ENCODE measurements at places on chromosomes 12 and 14.

GRCh38 chr14:68331426-68331825 is 461.4 kb downstream of the ZFP36L1 start:
- no peak for DNase-seq

DNA sequence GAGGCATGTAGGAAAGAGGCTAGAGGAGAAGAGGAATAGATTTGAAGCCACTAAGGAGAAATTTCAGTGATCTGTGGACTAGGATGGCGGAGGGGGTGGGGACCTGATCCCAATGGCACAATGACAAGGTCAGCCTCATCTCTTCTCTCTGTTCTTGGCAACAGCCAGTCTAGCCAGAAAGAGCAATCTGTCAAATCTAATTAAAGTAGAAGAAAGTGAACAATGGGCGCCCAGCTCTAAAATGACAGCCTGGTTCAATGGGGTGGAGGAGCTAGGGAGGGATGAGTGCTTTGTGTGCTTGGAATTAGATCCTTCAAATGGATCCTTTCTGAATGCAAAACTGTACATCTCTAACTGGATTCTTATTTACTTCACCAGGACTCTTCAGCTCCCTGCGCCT is 37.2 kb upstream of the TUBA1C start:
- DNase-seq: no peak

GRCh38 chr14:33412450-33412849 is 473.8 kb downstream of the NPAS3 start:
- DNase-seq: no peak

DNA sequence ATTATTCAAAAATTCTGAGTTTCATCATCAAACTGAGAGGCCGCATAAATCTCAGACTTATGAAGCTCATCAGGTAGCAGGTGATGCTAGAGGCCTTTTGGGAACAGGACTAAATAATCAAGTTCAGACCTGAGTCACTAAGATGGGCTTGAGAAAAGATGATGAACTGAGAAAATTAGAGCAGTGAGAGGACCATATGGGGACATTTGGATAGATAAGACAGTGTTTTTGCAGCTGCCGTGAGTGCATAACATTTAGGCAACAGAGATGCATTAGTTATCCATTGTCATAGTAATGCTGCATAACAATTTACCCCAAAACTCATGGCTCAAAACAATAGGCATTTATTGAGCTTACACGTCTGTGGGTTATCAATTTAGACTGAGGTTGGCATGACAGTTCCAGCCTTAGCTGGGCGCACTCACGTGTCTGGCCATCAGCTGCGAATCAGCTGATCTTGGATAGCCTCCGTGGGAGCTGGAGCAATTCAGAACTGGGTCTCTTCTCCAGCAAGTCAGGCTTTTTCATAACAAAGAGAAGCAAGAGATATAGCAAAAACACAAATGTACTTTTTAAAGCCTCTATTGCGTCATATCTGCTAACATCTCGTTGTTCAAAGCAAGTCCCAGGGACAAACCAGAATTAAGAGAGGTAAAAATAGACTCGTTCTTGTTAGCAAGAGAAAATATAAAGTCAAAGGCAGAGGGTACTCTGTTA is 72.8 kb downstream of the CAPZA3 start:
- DNase-seq: no peak

DNA sequence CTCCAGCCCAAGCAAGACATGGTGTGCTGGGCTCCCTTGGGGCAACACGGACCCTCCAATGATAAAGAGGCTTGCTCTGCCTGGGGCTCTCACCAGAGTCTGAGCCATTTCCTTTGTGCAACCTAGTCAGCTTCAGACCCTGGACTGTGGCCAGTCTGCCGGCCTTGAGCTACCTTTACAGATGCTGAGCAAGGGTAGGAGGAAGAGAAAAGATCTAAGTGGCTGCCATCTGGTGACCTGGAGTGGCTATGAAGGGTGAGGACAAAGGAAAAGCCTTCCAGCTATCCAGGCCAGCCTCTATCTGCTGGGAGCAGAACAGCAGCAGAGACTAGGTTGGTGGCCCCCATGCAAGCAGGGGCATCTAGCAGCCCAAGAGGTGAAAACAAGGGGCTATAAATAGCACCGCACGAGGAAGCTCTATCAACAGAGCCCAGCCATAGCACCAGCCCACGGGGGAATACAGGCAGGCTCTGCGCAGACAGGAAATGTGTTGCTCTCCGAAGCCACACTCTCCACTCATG is 230.1 kb downstream of the FOXN3 start:
- peak; percentile 63 for DNase-seq

GRCh38 chr14:93084866-93085857 is 30.6 kb downstream of the ITPK1 start:
- no peak for DNase-seq

DNA sequence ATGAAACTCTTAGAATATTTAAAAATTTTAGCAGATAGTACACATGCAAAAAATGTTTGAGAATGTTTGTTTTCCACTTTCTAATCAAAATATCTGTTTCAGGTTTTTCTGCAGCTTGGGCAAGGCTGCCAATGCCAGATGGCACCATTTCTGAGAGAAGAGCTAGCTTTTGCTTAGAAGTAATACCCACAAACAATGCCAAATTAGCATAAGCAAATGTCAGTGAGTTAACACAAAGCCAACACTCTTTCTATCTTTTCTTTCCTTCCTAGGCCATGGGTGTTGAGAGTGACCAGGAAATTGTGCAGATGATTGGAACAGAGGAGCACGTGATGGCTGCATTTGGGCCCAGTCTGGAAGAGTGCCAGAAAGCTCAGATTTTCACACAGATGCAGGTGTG is 35.2 kb downstream of the POLR3B start:
- DNase-seq: no peak

GRCh38 chr12:108672054-108672453 is 38.4 kb upstream of the SELPLG start:
- DNase-seq: no peak

GRCh38 chr14:75496755-75497154 is 25.5 kb upstream of the BATF start:
- no peak for DNase-seq

GRCh38 chr14:76337635-76338545 is 38.0 kb upstream of the ESRRB start:
- no peak for DNase-seq

DNA sequence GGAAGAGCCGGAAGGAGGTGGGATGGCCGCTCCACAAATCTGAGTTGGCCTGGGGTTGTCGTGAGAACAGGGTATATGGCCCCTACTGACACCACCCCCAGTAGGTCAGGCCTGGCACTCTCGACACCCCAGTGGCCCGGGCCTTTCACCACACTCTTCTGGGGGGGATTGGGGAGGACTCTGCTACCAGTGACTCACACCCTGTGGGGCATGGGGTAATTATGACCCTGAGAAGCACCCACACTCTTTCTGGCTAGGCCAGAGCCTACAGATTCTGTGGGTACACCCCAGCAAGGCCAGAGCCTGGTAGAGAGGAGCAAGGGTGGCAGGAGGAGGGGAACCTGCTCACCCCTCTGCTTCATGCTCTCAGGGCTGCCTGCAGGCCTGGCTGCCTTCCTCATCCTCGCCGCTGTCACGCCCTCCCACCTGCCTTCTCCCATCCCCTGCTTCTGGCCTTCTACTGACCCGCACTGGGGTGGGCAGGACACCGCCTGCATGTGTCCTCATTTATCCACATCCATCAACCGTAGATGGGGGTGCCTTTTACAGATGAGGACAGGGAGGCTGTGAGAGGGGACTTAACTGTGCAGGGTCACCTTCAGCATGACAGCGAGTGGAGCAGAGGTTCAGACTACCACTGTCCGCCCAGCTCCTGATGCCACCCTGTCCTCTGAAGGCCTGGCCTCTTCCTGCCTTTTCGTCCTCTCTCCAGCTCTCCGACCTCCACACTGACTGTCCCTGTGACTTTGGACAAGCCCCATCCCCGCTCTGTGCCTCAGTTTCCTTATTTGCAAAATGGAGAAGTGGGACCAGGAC is 18.4 kb downstream of the ASB2 start:
- DNase-seq: no peak

DNA sequence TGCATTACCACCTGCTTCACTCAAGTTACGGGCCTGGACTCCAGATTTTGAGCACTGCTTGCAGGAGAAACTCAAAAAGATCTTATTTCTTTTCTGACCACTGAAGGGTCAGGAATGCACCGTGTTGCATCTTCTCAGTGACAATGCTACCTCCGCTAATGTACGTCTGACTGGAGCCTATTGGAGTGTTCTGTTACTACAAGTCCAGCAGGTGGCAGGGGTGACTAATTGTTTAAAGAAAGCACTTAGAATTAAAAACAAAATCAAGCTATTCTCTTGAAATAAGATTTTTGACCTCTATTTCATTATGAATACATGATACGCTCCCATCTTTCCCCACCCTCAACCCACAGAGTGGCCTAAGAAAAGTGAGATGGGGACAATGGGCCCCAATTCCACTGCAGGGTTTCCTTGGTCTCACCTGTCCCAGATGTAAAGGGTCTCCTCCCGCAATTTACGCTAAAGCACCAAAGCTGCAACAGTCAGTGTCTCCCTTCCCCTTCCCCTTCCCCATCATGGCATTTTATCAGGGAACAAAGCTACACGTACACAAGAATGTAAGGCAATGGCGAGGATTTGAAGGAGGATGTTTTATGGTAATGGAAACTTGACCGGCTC is 2.2 kb downstream of the TBPL2 start:
- peak; percentile 82 for DNase-seq

GRCh38 chr14:54369343-54369742 is 27.5 kb upstream of the CDKN3 start:
- DNase-seq: no peak

DNA sequence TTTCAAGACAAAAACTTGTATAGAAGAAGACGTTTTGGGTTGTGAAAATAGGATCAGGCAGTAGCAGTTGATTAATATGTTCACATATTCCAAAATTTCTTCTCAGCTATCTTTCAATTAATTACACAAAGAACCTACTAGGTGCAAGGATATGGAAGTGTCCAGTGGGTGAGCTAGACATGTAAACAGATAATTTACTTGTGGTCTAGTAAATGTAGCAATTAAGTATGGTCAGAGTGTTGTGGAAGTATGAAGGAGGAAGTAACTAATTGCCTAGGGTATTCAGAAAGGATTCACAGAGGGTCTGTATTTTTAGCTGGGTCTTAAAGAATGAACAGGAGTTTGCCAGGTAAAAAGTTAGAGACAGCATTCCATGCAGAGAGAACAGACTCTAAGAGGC is 5.9 kb downstream of the GOLGA5 start:
- DNase-seq: no peak

DNA sequence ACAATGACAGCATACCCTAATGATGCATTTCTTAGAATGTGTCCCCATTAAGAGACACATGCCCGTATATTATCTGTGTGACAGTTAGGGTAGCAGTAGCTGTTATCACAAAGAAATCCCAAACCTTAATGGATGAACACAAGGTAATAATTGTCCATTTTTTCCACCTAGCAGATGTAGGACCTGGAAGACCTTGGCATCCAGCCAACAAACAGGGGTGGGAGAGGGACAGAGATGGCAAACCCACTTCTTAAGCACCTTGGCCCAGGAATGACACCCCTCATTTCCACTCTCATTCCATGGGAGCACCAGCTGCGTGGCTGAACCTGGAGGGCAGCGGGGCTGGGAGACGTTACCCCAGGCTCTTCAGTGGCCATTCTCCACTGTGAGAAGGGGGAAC is 679.0 kb downstream of the AACS start:
- DNase-seq: no peak

GRCh38 chr14:88802596-88802995 is 9.8 kb upstream of the EML5 start:
- no peak for DNase-seq

DNA sequence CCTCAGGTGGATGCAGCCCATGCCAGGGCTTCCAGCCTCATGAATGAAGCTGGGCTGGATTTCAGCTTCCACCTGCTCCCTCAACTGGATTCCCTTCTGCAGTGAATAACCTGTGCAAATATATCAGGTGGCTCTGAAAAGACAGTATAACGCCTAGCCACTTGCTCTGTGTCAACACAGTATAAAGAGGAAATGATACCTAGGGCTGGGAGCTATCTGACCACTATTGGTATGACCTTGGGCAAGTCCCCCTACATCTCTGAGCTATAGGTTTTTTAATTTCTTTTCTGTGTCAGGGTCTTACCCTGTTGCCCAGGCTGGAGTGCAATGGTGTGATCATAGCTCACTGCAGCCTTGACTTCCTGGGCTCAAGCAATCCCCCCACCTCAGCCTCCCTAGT is 19.8 kb downstream of the ISM2 start:
- DNase-seq: peak; percentile 56

DNA sequence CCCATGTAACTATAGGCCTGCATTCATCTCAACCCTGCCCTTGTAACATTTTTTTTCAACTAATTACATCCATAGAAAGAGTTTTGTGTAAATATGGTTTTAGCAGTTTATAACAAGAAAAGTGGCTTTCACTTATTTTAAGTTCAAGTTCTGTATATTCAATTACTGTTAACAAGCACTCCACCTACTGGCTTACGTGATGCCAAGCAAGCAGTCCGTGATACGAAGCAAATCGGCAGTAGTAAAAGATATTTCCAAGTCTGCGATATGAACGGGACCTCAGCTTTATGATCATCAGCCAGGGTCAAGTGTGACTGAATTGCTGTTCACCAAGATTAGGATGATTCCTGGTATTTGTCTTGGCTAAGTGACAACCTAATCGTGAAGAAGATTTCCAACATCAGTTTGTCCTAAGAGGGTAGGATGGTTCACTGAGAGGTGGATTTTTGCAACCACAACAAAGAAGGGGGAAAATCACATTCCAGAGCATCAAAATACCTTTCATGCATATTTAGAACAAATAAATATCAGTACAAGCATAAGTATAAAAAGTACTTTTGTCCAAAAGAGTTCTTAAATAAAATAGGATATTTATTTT is 456.2 kb downstream of the FOXG1 start:
- peak; percentile 67 for DNase-seq

DNA sequence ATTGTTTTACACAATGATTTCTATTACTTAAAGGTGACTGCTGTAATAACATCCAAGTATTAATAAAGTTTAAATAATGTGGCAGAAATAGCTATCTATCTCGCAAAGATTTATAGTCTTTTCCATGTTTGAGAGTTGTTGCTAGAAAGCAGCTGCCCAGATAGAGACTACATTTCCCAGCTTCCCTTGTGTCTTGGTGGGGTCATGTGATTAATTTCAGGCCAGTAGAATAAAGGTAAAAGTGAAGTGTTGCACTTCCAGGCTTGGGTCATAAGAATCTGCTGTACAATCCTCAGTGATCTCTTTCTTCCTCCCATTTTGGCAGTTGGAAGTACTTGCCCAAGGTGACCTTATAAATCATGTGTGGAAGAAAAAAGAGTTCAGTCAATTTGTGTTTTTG is 449.7 kb upstream of the USP15 start:
- DNase-seq: no peak

DNA sequence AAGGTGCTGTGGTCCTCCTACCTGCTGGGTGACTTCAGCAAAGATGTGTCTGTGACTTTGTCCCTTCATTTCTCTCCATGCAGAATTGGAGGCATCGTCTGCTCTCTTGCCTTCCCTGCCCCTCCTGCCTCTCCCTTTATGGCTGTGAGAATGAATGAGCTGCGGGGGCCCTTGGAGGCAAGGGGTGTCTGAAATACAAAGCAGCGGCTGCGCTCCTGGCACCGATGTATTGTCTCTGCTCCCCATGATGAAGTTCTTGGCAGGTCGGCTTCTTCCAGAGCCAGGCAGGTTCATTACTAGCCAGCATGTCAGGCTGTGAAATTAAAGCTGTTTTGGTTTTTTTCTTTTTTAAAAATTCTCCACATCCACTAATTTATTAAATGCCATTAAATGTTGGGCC is 194.5 kb downstream of the TSPAN9 start:
- DNase-seq: no peak

- DNase-seq: peak; percentile 71
These were observed 293 bp downstream of the IFI27L1 start for GRCh38 chr14:94081386-94081820.

All from Karpas-422 (cell line).